RPMI7951 (cell line): ENCODE measurements at places on chromosomes 2 and 18.

DNA sequence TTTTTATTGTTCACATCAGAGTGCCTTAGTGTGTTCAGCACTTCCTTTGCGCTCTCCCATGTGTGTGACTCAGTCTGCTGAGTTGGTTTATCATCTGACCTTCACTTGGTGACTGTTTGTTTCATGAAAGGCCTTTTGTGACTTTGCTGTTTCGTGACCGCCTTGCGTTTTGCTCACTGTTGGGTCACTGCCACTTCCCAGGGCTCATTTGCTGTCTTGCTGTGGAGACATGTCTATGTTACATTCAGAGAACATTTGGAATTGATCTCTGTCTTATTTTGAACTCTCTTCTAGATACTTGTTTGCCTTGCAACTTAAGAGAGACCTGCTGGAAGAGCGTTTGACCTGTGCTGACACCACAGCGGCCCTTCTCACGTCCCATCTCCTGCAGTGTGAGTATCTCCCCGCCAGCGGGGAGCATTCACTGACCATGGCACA lies 54.7 kb downstream of the FARP2 start:
- DNase-seq, result peak; percentile 96

DNA sequence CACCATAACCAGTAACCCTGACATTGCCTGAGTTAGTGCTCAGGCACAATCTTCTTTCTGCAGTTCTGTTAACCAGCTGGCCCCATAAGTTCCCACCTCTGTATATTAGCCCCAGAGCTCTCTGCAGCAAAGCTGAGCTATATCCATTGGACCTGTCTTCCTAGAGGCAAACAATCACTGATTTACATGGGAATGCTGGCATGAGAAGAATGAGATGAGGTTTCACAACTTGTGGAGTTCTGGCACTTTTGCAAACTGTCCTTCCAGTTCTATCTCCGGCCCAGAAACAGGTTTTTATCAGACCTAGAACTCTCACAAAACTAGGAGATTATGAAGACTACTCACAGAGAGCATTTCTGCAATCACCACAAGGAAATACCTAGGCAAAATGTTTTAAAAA lies 7.9 kb upstream of the CCBE1 start:
- no peak for DNase-seq

- peak; percentile 99 for DNase-seq
These were observed 35.3 kb downstream of the NHEJ1 start for GRCh38 chr2:219125225-219125885.

DNA sequence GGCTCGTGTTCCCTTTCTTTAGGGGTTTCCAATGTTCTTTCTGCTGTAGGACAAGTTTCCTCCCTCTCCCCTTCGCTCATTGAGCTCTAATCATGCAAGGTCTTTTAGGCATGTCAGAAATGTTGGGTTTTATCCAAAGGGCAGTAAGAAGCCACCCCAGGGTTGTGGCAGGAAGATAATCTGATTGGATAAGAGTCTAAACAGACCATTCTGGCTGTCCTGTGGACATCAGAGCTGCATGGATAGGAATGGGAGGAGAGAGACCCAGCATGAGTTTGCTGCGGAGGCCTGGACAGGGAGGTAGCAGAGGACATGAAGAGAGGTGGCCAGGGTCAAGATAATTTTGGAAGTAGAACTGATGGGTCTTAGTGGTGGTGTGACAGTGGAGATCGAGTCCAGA lies 88.2 kb downstream of the ACKR3 start:
- DNase-seq, result no peak

- DNase-seq, result no peak
These were observed 50.4 kb downstream of the LDLRAD4 start for GRCh38 chr18:13269013-13269280.

DNA sequence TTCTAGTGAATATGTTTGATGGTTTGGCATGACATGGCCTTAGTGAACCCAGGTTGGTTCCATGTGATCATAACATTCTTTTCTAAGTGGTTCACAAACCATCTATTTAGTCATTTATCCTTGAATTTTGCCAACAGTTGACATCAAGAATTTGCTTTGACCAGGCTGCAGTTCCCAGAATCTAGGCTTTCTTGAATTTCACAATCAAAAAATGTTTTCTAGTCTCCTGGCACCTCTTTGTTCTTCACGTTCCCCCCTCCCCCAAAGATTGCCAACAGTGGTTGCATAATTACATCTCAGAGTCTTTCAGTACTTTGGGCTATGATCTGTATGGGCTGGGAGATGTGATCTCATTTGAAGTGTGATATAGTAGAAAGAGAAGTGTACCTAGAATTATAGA lies 124.0 kb downstream of the GATA6 start:
- DNase-seq, result no peak
